ENCODE measurements at places on chromosomes 16 and 17.

- no peak for DNase-seq
These were observed 86.8 kb downstream of the RPTOR start for GRCh38 chr17:80631142-80632045.

DNA sequence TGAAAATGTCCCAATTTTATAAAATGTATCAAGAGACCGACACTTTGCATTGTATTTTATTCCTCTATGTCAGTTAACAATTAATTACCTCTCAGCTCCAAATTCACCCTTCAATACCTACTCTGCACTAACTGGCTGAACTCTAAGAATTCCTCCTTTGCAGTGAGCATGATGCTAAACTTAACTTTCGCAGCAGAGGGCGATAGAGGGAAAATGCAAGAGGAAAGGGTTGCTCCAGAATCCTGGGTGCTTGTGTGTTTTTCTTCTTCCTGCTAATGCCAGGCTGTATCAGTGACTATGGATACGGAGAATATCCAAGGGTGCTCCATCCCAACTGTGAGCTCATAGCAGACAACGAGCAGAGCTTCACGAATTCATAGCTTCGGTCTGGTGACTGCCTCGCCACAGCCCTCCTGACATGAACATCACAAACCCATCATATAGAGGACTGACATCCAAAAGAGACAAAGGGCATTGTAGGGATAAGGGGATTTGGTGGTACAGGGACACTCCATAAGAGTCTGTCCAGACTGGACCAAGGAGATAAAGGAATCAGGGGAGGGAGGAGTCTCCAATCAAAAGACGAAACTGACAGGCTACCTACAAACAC, 172.9 kb downstream of the STX8 start:
- peak; percentile 64 for DNase-seq

DNA sequence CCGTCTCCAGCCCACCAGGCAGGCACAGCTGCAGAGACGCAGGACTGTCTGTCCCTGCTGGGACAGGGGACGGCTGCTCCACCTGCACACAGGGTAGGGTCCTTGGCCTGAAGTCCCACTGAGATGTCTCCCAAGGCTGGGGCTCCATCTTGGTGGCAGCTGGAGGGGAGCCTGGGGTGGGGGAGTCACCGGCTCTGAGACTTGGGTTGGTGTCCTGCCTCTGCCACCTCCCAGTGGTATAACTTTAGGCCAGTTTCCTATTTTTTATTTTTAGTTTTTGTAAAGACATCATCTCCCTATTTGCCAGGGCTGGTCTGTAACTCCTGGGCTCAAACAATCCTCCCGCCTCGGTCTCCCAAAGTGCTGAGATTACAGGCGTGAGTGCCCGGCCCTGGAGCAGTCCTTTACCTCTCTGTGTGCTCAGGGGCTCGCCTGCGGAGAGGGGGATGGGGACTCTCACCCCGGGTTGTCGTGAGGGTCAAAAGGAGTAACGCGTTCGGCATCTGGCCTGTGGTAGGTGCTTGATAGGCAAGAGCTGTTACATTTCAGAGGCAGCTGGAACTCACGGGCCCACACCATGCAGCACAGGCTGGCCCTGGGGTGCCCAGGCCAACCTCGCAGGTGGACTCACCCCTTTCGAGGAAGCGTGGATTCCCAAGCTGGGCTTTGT, 46.6 kb upstream of the DOC2B start:
- DNase-seq = no peak

DNA sequence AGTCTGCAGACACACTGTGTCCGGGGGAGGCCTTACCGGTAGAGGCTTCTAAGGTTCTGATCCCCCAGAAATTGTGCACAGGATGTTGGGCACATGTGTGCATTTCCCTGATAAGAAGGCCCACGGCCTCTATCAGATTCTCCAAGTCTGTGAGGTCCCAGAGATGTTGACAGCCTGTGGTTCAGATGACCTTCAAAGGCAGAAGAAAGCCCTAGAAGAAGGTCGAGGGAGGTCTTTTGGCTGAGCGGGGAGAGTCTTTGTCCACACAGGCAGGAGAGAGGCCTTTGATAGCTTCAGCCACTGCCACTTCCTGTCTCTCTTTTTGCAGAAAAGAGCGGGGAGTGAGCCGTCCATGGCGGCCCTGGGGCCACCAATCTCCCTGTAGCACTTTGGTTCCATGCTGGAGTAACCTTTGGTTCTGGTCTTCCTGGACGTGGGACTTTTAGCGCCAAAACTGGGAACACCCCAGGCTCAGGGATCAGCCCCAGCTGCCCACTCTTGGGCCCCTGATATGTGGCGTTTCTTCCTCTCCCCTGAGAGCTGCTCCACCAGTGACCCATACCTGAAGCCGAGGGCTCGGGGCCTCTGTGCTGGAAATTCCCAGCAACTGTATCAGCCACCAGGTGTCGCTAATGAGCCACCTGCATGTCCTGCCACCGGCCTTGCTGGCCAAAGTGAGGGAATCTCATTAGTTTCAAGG, 28.1 kb upstream of the LGALS9 start:
- DNase-seq = peak; percentile 82

- peak; percentile 22 for DNase-seq
These were observed 13.8 kb downstream of the DNAAF8 start for GRCh38 chr16:4747906-4748681.

GRCh38 chr17:38900978-38901656, 24.3 kb upstream of the LASP1NB start:
- DNase-seq = no peak

DNA sequence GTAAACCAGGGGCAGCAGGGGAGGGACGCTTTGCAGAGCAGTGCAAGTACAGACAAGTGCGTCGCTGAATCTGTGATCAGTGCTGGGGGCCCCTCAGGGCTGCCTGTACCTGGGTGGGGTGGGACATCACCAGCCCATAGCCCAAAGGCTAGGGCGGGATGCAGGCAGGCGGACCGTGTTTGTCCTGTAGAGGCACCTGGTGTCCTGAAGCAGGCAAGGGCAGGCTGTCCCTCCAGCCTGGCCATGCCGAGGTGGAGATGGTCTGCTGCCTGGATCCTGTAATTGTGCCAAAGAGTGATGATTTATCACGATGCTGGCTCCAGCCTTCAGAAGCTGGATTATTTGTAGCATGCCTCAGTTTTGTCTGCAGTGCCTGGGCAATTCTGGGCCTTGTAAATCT, 137.9 kb upstream of the GSE1 start:
- no peak for DNase-seq

- no peak for DNase-seq
These were observed 154.3 kb upstream of the MED13 start for GRCh38 chr17:62219221-62219899.

- DNase-seq = peak; percentile 9
These were observed 47.1 kb downstream of the VMP1 start for GRCh38 chr17:59754552-59754951.

- DNase-seq = peak; percentile 44
These were observed 6.0 kb upstream of the KCNH6 start for GRCh38 chr17:63516910-63517824.

DNA sequence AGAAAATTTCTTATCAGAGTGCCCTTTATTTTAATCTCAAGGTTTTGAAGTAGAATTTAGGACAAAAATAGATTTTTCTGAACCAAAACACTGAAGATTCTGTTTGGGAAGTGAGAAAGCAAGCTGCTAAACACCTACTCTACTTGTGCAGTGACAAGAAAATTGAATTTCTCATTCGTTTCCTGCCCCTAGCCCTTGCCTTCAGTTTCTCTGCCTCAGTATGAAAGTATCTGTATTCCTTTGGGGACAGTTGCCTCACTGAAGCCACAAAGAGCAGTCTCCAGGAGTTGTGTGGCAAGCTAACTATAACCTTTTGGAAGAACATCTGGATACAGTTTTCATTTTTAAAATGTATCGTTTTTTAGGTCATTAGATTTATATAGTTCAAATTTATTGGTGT, 19.7 kb downstream of the MOSMO start:
- DNase-seq = peak; percentile 42

GRCh38 chr16:57481421-57481820, 4.9 kb downstream of the DOK4 start:
- no peak for DNase-seq

DNA sequence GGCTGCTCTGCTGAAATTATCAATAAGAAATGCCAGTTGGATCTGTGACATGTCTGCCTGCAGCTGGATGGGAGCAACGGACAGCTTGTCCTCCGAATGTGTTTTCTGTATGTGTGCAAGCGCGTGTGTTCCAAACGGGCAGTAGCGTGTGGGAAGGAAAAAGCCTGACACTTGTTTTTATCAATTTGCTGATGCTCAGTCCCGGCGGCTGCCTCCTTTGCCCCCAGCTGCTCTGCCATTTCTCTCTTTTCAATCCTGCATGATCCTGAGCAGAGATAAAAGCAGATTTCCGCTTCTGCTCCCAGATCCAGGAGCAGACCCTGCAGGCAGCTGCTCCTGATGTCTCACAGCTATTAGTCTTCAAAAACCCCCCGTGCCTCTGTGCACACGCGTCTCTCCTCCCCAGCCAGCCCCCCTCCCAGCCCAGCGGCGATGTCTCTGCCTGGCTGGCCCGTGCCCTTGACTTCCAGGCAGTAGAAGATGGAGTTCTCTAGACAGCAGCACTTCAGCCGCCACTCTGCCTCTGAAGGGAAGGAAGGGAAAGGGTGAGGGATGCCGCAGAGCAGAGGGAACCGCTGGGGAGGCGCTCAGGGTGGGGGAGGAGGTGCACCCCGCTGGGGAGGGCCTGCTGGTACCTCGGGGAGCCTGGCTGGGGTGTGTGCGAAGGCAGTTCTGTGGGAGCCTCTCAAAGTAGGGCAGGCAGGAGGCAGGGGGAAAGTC, 4.1 kb downstream of the PRCD start:
- DNase-seq = no peak

DNA sequence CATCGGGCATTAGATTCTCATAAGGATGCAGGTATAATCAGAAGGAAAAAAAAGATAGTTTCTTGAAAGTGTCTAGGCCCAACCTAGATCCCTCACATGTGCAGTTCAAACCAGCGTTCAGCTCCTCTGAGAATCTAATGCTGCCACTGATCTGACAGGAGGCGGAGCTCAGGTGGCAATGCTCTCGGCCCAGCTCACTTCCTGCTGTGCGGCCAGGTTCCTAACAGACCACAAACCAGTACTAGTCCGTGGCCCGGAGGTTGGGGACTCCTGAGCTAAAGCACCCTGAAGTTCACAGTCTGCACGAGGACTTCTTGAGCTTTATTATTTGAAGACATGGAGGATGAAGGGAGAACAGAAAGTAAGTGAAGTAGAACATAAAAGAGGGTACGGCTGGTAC, 16.8 kb downstream of the SMCR8 start:
- DNase-seq = no peak

DNA sequence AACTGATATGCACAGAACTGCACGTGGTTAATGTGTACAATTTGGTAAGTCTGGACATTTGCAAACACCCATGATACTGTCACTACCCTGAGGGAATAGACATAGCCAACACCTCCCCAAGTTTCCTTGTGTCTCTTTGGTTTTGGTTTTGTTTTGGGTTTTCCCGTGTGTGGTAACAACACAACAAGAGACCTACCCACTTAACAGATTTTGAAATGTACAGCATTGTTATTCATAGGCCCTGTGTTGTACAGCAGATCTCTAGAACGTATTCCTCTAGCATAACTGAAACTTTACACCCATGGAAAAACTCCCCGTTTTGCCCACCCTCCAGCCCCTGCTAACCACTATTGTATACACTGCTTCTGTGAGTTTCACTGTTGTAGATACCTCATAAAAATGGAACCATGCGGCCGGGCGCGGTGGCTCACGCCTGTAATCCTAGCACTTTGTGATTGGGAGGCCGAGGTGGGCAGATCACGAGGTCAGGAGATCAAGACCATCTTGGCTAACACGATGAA, 76.3 kb upstream of the TBC1D3K start:
- peak; percentile 51 for DNase-seq

DNA sequence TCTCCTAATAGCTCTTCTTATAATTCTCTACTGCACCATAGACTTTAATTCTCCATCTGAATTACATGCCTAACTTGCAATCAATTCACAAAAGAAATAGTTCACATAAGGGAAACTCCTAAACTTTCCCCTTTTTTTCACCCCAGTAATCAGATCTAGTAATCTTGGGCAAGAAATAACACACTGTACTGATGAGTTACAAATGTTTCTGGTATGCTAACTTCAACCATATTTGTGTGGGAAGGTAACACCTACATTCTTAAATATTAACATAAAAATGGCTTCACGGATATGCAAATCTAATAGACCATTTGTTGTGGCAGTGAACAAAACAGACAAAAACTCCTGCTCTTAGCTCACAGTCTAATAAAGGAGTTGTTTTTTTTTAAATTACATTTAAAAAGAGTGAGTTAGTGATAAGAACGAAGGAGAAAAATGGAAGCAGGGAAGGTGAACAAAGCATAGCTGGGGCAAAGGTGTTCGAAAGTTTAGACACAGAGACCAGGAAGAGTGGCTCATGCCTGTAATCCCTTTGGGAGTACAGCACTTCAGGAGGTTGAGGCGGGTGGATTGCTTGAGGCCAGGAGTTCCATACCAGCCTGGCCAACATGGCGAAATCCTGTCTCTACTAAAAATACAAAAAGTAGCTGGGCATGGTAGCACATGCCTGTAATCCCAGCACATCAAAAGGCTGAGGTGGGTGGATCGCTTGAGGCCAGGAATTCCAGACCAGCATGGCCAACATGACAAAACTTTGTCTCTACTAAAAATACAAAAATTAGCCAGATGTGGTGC, 34.8 kb downstream of the CMTM3 start:
- no peak for DNase-seq

DNA sequence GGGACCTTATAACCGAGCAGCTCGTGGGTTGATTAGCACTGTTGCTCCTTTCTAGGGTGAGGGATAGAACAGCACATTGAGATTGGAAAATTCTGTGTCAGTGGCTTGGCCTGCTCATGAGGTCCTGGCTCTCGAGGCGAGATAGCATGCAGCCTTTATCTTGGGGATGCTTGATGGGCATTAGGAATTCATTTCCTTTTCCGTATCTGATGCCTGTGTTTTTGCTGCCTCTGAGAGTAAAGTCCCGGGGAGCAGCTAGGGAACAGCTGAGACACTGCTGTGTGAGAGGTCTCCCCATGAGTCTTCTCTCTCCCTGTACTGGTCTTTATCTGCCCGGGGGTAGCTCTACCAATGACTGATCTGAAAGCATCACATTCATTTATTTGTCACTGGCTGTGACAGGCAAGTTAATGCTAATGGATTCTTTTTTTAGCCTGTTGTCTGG, 14.5 kb downstream of the MSI2 start:
- no peak for DNase-seq

DNA sequence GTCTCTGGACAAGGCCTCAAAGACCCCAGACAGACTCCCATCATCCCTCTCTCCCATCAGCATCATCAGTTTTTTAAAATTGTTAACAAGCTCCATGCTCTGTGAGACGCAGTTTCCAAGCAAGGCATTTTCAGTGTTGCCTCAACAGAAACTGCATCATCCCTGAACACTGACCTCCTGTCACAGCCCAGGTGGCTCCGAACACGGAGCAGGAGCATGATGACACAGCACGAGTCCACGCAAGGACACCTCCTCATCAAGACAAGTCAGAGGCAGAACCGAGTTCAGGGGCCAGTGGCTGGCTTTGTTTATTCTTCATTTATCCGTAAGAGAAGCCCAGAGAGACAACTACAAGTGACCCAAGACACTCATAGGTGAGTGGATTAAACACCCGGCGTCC, 91.4 kb downstream of the ANKRD11 start:
- DNase-seq = no peak

DNA sequence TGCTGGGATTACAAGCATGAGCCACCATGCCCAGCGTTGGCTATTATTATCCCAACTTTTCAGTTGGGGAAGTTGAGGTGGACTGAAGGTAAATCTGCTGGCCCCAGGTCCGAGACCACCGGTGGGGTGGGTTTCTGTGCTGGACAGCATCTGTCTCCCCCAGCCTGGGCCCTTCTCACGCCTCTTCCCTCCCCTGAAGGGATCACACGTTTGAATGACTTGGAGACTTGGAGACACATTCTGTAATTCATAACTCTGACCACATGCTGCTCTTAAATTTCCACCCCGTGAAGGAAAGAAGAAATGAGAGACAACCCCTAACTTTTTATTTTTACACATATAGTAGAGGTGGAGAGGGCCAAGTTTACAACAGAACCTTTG, 109.8 kb downstream of the MSI2 start:
- DNase-seq = no peak
